ENCODE measurements at places on chromosomes 7 and 10. TPM values are rescaled to one million over a fixed set of nuclear protein-coding genes. Genes with fewer than 3 reads are reported as not detected.

Gene CYP3A5
- polyA plus RNA-seq = 1.5 TPM

GRCh38 chr7:113636727-113637421, 281.9 kb downstream of the PPP1R3A start:
- no peak for DNase-seq

DNA sequence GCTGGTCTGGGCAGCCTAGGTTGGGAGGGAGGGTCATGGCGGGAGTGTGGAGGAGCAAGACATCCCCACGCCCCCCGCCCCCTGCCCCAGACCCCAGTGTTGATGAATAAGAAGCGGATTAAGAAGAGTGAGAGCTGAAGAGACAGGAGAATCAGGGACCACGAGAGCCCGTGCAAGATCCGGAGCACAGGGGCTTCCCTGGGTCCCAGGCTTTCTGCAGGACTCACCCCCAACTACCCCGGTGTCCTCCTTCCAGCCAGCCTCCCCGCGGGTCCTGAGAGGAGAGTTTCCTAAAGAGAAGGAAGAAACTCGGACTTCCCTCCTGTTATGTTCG, 20.1 kb downstream of the GHRHR start:
- no peak for DNase-seq

DNA sequence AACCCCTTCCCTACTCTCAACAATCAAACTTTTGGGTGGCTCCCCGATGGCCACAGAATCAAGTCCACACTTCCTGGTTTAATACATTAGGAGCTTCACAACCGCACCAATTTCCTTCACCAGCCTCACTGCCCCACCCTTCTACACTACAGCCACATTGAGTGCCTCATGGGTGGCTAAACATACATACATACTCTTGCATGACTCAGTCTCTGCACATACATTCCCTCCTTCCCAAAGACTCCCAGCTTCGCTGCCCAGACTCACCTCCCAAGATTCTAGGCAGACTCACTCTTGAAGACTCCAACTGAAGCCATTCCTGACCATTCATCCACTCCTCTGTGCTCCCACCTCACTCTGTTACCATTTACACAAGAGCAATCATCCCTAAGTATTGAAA, 15.9 kb downstream of the VPS41 start:
- no peak for DNase-seq

Gene METTL27
- polyA plus RNA-seq = 17.9 TPM

GRCh38 chr10:50279489-50279888, 28.2 kb upstream of the ASAH2 start:
- no peak for DNase-seq

Gene ELOVL3
- 2.6 TPM for polyA plus RNA-seq

Gene ZNF804B
- polyA plus RNA-seq = 0.23 TPM
